ENCODE measurements at places on chromosomes 4 and X. TPM values are rescaled to one million over a fixed set of nuclear protein-coding genes. Genes with fewer than 3 reads are reported as not detected.

GRCh38 chrX:119573840-119574393 is 446 bp upstream of the UBE2A start:
- DNase-seq = peak; percentile 27

FAM47E gene
- 10.4 TPM for polyA plus RNA-seq

COL25A1 gene
- 18.1 TPM for polyA plus RNA-seq

RAB33A gene
- 0.97 TPM for polyA plus RNA-seq

PPEF1 gene
- polyA plus RNA-seq = 0.47 TPM
